ENCODE measurements at places on chromosomes 7 and 10.

- DNase-seq: no peak
These were observed 35.8 kb downstream of the LAMB4 start for GRCh38 chr7:108094346-108094745.

GRCh38 chr10:22316286-22317075, at the start of gene COMMD3:
Gene COMMD3, plus strand, starts transcription at chr10:22316388. Its CDS starts 30 bp downstream, at chr10:22316418.
- peak; percentile 42 for DNase-seq

GRCh38 chr7:7870555-7870954, 98.0 kb upstream of the GLCCI1 start:
- DNase-seq: no peak

DNA sequence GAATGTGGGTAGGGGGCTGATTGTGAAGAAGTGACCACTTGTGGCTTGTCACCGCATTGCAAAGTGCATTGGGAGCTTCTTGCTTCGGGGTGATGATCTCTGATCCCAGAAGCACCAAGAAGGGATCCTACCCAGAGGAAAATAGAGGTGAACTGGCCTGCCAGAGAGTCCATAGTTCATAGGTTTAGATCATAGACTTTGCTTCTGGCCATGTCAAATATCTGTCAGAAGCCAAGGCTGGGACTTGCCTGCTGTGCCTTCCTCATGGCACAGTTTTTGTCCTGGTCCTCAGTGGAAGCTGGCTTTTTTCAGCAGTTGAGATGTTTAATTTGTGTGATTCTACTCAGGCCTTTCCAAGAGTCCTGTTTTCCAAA, 1.1 kb downstream of the ZSWIM8 start:
- no peak for DNase-seq

DNA sequence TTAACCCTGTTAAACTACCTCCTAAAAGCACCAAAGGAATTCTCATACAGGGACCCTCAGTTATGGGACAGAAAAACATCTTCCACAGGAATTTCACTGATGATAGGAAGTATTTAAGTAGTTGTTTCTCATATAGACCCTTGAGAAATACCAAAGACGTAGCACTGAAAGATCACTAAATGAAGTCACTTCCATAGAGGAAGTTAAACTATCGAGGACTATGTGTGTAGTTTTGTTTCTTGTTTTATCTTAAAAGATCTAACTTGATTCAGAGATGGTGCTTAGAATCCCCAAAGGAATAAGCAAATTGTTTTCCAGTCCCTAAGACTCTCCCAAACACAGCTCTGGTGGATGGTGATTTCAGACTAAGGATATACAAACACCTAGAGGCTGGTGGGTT, 94.8 kb upstream of the AFAP1L2 start:
- DNase-seq: no peak

DNA sequence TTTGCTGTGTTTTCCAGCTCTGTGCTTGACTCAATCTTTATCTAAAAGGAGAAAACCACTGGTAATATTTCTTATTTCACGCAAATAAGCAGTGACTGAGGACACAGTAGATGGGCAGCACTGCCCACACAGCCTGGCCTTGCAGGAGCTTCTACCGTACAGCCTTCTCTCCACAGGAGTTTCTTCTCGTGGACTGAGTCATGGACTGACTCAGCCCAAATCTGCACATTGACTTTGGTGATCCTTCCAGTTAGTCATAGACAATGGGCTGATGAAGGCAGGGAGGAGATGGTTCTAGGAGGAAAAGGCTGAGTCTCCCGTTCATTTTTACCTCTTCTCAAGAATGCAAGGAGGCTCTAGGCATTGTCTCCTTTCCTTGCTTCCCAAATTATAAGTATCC, 200.7 kb downstream of the RAPGEF5 start:
- DNase-seq: no peak

- no peak for DNase-seq
These were observed 173.4 kb downstream of the SORCS1 start for GRCh38 chr10:106991091-106991490.

- no peak for DNase-seq
These were observed 232.4 kb downstream of the SLC25A13 start for GRCh38 chr7:96089511-96089910.

- no peak for DNase-seq
These were observed 57.1 kb downstream of the NXPH1 start for GRCh38 chr7:8490391-8491045.

DNA sequence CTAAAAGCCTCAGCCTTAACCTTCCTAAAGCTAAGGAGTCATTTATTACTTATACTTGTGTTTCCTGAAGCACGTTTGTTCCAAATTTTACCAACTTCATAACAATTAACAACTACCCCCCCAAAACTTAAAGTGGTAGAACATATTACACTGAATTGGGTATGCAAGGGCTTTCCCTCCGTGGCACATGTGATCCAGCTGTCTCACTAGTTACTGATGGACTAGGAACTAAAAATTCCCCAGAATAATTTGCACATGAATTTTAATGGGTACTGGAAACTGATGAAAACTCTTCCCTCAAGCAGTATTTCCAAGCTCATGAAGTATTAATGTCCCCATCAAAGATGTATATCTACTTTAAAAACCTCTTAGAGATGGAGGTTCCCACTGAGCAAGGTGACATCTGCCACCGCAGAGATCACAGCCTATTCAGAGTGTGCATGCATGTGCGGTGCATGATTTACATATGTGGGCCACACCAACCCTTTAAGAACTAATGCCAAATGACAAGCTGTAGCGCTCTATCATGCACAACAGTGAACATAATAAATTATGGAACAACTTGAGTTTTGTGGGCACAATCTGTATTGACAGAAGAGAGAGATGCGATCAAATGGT, 139.9 kb upstream of the ADCY1 start:
- DNase-seq: no peak

DNA sequence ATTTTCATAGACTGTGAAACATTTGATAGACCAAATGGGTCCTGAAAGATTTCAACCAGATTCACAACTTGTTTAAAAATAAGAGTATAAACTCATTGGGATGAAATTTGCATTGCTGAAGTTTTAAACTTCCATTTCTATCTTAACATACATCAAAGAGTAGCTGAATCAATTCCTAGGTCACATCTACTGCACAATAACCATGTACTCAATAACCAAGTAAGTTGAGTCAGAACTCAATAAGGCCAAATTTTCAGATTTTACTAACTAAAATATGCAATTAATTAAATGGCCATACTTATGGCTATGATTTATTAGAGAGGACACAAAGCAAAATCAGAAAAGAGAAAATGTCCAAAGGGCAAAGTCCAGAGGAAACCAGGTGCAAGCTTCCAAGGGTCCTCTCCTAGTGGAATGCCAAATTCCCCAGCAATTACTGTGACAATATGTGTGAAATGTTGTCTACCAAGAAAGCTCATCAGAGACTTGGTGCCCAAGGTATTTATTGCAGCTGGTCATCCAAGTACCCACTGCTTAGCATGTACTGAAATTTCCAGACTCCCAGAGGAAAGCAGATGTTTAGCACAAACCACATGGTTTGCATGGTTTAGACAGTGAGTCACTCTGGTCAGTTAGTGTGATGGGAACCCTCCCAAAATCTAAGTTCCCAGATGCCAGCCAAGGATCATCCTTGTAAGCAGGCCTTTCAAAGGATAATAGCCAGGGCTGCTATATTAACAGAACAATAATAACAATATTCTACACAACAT, 238.9 kb downstream of the IPMK start:
- no peak for DNase-seq

GRCh38 chr10:106614293-106614692, 550.2 kb downstream of the SORCS1 start:
- DNase-seq: no peak

Data from DMS 273 treated with DMSO at 0.1 percent for 48 hours (cell line).